ENCODE measurements at places on chromosomes 5 and 9.

DNA sequence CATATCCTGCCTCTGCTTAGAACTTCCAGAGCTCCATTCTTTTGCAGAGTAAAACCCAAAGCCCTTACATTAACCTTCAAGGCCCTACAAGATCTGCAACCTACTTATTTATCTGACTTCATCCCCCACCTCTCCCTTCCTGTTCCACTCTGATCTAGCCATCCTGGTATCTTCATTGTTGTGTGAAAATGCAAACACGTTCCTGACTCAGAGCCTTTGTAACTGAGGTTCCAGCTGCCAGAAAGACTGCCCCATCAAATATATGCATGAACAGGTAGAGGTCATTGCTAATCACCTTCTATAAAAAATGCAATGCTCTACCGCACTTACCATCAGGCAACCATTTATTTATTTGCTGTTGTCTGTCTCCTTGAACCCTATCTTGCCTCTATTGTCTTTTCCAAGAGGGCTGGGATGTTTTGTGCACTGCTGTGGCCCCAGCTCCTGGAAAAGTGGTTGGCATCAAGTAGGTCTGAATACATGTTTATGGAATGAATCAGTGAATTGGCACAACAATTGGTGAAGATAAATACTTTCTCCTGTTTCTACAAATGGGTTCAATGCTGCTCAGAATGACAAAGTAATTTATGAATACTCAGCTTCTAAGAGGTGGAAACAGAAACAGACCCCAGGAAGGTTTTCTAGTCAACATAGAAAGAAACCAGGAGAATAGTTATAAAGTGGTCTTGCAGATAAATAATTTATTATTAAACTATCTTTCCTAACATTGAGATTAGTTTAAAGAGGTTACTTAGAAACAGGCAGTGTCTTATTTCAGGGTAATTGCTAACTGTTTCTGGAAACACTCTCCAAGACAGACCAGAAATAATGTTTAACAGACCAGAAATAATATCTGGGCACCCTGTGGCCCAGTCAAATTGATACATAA is 230.6 kb upstream of the CD180 start:
- DNase-seq: no peak

DNA sequence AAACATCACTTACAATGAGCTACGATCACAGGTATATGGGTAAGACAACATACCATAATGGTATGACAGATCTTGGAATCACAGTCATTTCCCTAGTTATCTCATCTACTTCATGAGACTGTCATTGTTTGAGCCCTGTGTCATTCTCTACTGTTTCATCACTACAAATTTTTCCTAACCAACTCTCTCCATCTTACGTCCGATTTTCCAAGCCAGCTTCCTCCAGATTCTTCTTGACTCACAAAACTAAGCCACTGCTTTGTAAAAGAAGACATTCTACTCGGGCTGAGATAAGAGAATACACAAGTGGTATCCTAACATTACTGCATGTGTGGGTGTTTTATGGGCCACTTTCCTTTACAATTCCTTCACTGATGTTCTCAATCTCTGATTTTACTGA is 49.6 kb downstream of the SERINC5 start:
- no peak for DNase-seq

DNA sequence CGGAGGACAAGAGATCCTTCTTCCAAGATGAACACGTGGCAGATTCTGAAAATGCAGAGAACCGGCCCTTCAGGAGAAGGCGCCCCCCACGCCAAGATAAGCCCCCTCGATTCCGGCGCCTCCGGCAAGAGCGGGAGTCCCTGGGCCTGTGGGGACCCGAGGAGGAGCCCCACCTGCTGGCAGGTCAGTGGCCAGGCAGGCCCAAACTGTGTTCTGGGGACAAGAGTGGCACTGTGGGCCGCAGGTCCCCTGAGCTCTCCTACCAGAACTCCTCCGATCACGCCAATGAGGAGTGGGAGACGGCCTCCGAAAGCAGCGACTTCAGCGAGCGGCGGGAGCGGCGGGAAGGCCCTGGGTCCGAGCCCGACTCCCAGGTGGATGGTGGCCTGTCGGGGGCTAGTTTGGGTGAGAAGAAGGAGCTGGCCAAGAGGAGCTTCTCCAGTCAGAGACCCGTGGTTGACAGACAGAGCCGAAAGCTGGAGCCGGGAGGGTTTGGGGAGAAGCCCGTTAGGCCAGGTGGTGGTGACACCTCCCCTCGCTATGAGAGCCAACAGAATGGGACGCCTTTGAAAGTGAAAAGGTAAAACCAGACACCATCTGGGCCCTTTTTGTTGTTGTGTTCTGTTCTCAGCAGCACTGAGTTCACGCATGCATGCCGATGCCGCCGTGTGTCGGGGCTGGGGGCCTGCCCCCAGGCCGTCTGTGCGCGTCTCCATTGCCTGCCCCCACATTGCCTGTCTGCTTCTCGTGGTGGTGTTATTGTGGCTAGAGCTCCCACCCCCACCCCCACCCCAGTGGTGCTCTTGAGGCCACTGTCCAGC is 26.6 kb upstream of the POMT1 start:
- no peak for DNase-seq

GRCh38 chr5:124289641-124290311 is 456.7 kb downstream of the ZNF608 start:
- no peak for DNase-seq

DNA sequence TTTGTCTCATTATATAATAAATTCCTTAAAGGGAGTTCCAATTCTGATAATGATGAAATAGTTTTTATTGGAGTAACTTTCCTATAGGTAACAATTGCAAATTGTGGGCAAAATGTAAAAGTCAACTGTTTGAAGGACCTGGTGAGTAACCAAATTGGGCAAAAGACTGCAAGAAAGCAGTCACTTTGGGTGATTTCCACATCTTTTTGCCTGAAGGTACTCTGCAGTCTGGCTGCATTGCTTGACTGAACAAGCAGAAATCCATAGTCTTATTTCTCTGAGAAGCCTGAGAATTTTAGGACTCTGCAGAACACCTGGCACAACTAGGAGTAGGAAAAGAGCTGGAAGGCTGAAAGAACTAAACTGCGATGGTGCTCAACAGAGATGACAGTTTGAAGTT is 114.9 kb downstream of the HOMER1 start:
- DNase-seq: no peak

Measured in T-helper 17 cell (primary cell).